ENCODE measurements at places on chromosomes 5 and 9. TPM values are rescaled to one million over a fixed set of nuclear protein-coding genes. Genes with fewer than 3 reads are reported as not detected.

GRCh38 chr9:89714321-89714720 lies 109.5 kb downstream of the GADD45G start:
- DNase-seq = no peak
- H3K4me3 ChIP-seq = no peak overlapping the region
- no peaks in the 10 kb centered on the region for H3K36me3 ChIP-seq
- no peaks in the 10 kb centered on the region for H3K4me1 ChIP-seq

- no peak for DNase-seq
- H3K27ac ChIP-seq = no peak overlapping the region
- peaks cover 3% of the 10 kb centered on the region for H3K36me3 ChIP-seq
- no peaks in the 10 kb centered on the region for H3K4me1 ChIP-seq
- H3K27me3 ChIP-seq = no peaks in the 10 kb centered on the region
- no peak overlapping the region for H3K4me3 ChIP-seq
Observed at GRCh38 chr5:72355706-72356299, 35.6 kb downstream of the PTCD2 start.

- H3K4me3 ChIP-seq = no peak overlapping the region
- H3K4me1 ChIP-seq = no peaks in the 10 kb centered on the region
- no peaks in the 10 kb centered on the region for H3K36me3 ChIP-seq
- H3K27me3 ChIP-seq = no peaks in the 10 kb centered on the region
- H3K27ac ChIP-seq = no peak overlapping the region
Observed at GRCh38 chr5:103441523-103441922, 121.1 kb downstream of the NUDT12 start.

Gene PCDHA13
- total RNA-seq = 0.54 TPM

- no peaks in the 10 kb centered on the region for H3K27me3 ChIP-seq
- DNase-seq = no peak
- no peaks in the 10 kb centered on the region for H3K4me1 ChIP-seq
- H3K27ac ChIP-seq = no peak overlapping the region
Observed at GRCh38 chr5:29672678-29673077, 1520.8 kb upstream of the CDH6 start.

- no peak overlapping the region for H3K4me3 ChIP-seq
- no peaks in the 10 kb centered on the region for H3K36me3 ChIP-seq
- DNase-seq = no peak
- no peaks in the 10 kb centered on the region for H3K4me1 ChIP-seq
Observed at GRCh38 chr9:117126871-117127270, 288.0 kb downstream of the ASTN2 start.

DNA sequence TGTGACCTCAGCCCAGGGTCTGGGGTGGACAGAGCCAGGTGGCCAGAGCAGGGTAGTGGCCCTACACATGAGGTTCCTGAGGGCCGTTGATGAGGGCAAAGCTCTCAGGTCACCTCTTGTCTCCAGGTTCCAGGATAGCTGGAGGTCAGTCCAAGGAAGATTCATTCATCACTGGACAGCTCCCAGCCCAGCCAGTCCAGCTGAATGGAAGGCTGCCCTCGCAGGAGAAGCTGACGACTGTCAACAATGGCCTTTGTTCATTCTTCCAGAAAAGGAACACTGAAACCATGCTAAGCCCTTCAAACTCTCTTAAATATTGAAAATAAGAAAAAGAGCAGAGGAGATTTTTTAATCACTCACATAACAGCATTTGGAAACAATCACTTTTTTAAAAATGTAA lies 169.7 kb upstream of the TBCA start:
- H3K4me3 ChIP-seq = no peak overlapping the region
- no peak for DNase-seq
- no peaks in the 10 kb centered on the region for H3K4me1 ChIP-seq
- no peaks in the 10 kb centered on the region for H3K27me3 ChIP-seq

DNA sequence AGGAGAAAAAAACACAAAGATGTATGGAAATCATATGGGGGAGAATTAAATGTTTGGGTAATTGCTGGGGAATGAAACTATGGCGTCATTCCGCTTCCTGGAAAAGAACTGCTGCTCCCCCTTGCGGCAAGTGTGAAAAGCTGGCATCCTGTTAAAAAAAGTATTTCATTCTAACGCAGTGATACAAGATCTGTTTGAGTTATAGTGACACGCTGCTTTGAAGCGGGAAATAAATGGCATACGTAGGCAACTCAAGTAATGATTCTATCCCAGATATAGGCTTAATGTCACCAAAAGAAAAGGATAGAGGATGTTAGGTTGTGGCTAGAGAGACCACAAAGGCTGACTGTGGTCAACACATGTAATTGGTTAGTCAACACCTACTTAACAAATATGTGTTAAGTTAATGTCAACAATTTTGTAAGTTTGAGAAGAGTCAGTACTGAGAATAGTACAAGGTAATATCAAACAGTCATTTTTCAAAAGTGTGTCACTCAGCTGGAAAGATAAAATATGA lies 70.2 kb upstream of the ALDH1A1 start:
- no peaks in the 10 kb centered on the region for H3K36me3 ChIP-seq
- no peak overlapping the region for H3K4me3 ChIP-seq
- H3K4me1 ChIP-seq = peaks cover 10% of the 10 kb centered on the region
- H3K27ac ChIP-seq = peak overlapping the region; percentile 61
- H3K27me3 ChIP-seq = no peaks in the 10 kb centered on the region

Gene ADAMTSL1
- 9.3 TPM for total RNA-seq

GRCh38 chr9:107484117-107484723 lies 5.3 kb downstream of the KLF4 start:
- H3K27ac ChIP-seq = no peak overlapping the region
- H3K27me3 ChIP-seq = no peaks in the 10 kb centered on the region
- no peak for DNase-seq
- H3K36me3 ChIP-seq = peaks cover 17% of the 10 kb centered on the region
- peaks cover 23% of the 10 kb centered on the region for H3K4me1 ChIP-seq

Gene ZDHHC11
- 3.1 TPM for total RNA-seq

- H3K36me3 ChIP-seq = no peaks in the 10 kb centered on the region
- no peak for DNase-seq
- H3K27ac ChIP-seq = no peak overlapping the region
Observed at GRCh38 chr9:113508111-113508749, 44.7 kb downstream of the RGS3 start.

Gene TSLP
- 1.2 TPM for total RNA-seq

GRCh38 chr5:157528036-157528632 lies 47.4 kb downstream of the ADAM19 start:
- H3K36me3 ChIP-seq = peaks cover 6% of the 10 kb centered on the region
- no peaks in the 10 kb centered on the region for H3K27me3 ChIP-seq
- peak overlapping the region; percentile 67 for H3K27ac ChIP-seq

DNA sequence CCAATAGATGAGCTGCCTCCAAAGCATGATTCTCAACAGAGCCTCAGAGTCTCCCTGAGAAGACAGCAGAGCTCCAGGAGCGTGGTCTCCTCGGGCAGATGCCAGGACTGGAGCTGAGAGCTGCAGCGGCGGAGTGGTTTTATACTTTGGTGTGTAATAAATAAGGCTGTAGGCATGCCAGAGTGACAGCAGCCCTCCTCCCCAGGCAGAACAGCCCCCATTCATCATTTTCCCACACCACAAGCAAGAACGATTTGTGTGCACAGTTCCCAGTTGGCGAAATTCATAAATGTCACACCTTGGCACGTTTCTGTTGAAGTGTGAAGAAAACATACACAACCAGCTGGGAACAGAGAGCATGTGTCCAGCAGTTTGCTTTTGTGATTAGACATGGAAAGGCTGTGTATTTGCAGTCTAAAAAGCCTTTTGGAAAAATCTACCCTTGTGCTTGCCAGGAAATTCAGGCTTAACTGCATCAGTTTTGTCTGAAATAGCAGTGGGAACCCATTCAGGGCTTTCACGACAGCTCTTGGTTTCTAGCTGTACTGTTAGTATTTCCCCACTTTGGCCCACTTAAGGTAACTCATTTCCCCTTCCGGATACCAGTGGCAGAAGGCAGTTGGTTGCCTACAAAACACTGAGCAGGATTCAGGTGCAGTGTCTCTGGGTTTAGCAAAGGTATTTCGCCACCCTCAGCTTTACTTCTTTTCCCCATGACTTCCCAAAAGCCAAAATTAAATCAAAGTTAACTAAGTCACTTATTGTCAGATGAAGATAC lies at the start of gene C1QTNF3:
C1QTNF3 (minus strand) TSS at position 115 of the 778 bp plus-strand sequence; CDS start at position 27, 88 bp downstream.
- no peaks in the 10 kb centered on the region for H3K27me3 ChIP-seq
- H3K36me3 ChIP-seq = no peaks in the 10 kb centered on the region
- peak; percentile 75 for DNase-seq
- peaks cover 42% of the 10 kb centered on the region for H3K4me1 ChIP-seq

Gene DMRT3
- not detected for total RNA-seq

- peaks cover 5% of the 10 kb centered on the region for H3K4me1 ChIP-seq
- peak overlapping the region; percentile 10 for H3K4me3 ChIP-seq
Observed at GRCh38 chr5:99033014-99033900, 104.5 kb upstream of the CHD1 start.

Gene PROB1
- 0.16 TPM for total RNA-seq

Gene GRIN3A
- 0.14 TPM for total RNA-seq

GRCh38 chr9:127424676-127424999 lies 456 bp downstream of the ZNF79 start:
- peak overlapping the region; percentile 91 for H3K27ac ChIP-seq
- no peak for DNase-seq
- no peaks in the 10 kb centered on the region for H3K4me1 ChIP-seq
- H3K36me3 ChIP-seq = peaks cover 15% of the 10 kb centered on the region
- no peaks in the 10 kb centered on the region for H3K27me3 ChIP-seq

Gene TAS2R1
- total RNA-seq = not detected

DNA sequence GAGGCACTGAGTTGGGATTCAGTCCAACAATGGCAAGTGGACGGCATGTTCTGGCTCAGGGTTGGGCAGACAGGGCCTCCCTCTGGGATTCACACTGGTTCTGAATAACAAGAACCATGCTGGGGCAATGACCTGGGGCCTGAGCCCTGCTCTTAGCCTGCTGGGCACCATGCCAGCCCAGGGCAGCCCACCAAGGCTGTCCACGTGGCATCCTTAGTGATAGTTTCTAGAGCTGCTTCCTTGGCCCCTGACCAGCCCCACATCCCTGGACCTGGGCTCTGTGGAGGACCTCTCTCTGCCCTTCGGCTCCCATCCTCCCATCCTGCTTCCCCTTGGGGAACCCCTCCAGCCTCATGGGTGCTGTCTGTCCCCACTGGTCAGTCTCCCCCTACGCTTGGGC lies 22.3 kb upstream of the OLFM1 start:
- peaks cover 29% of the 10 kb centered on the region for H3K27me3 ChIP-seq
- H3K4me3 ChIP-seq = no peak overlapping the region
- no peaks in the 10 kb centered on the region for H3K4me1 ChIP-seq
- H3K27ac ChIP-seq = no peak overlapping the region
- peak; percentile 40 for DNase-seq

- H3K4me3 ChIP-seq = no peak overlapping the region
- H3K27ac ChIP-seq = no peak overlapping the region
- H3K36me3 ChIP-seq = peaks cover 62% of the 10 kb centered on the region
Observed at GRCh38 chr5:134913795-134914194, 8.9 kb downstream of the PCBD2 start.

Gene ENTREP1
- 81.9 TPM for total RNA-seq

Gene RGS7BP
- total RNA-seq = 1.1 TPM

Gene LCN15
- not detected for total RNA-seq

Gene ECPAS
- 61.4 TPM for total RNA-seq

DNA sequence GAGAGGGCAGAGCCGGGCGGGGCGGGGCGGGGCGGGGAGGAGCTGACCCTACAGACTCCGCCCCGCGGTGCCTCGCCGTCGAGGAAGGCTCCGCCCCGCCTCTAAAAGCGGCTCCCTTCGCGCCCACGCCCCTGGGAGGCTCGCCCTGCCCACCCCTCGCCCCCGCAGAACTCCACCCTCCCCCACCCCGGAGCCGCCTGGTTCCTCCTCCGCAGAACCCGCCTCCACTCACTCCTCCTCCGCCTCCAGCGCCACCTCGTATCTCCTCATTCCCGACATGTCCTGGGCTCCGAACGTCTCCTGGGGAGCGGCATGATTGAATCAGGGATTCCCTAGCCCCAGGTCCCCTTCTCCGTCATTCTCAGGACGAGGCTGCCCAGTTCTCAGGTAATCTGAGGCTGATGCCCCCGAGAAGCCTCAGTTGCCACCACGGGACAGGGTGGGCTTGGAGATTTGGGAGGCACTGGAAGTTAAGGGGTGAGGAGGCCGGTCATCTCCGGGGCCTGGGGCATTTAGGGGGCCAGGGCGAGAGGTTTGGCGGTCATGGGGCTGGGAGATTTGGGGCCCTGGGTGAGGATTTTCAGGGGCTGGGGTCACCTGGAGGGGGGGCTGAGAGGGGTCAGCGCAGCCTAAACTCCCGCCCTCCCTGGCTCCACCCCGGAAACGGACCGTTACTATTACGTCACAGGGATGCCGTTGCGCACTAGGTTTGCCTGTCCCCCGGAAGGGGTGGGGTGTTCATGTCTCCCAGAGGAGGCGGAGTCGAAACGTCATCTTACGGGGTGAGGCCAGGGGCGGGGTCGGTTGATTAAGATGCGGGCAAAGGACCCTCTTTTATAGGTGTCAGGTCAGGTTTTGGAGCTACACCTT lies 3.2 kb upstream of the CCL27 start:
- H3K4me1 ChIP-seq = peaks cover 23% of the 10 kb centered on the region
- H3K27me3 ChIP-seq = no peaks in the 10 kb centered on the region
- H3K27ac ChIP-seq = peak overlapping the region; percentile 96
- peak; percentile 99 for DNase-seq
- peaks cover 29% of the 10 kb centered on the region for H3K36me3 ChIP-seq

DNA sequence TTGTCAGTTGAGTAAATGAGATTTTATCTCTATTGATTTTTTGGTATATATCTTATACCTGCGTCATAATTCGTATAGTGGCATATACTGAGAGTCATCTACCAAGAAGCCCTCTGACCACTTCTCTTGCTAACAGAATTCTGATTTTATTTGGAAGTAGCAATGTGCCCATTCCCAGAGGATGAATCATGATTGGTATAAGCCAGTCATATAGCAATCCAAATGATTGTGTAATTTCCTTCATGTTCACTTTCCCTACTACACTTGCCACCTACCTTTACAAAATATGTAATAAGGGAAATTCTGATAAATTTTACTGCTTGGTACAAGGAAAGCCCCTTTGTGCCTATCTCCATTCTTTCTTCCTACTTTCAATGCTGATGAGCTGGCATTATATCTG lies 16.1 kb upstream of the ZNF462 start:
- no peaks in the 10 kb centered on the region for H3K27me3 ChIP-seq
- H3K36me3 ChIP-seq = no peaks in the 10 kb centered on the region
- no peak overlapping the region for H3K27ac ChIP-seq
- DNase-seq = no peak

Gene ANKRD18A
- under 0.01 TPM for total RNA-seq

DNA sequence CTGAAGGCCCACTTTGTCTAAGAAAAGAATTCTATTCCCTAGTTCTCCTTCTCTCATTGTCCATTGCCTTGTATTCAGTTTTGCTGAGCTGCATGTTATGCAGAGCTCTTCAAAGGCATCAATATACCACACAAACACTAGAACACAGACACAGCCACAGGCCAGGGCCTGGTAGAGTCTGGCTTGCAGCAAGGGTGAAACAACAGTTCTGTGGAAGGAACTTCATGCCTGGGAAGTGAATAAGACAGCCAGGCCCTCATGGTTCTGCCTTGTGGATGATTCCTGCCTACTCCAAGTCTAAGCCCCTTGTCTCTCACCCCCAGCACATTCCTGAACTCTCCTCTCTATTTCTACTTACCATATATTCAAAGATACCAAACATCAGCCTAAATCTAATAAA lies 30.8 kb downstream of the KLHL3 start:
- H3K4me3 ChIP-seq = no peak overlapping the region
- H3K36me3 ChIP-seq = no peaks in the 10 kb centered on the region
- H3K27me3 ChIP-seq = no peaks in the 10 kb centered on the region
- no peak for DNase-seq

Gene CATSPER3
- not detected for total RNA-seq

Gene PRLR
- 0.71 TPM for total RNA-seq
